ENCODE measurements at places on chromosomes 2 and 18. TPM values are rescaled to one million over a fixed set of nuclear protein-coding genes. Genes with fewer than 3 reads are reported as not detected.
A peak's percentile ranks its signal among the peaks of the same experiment; 100 is the strongest.

DNA sequence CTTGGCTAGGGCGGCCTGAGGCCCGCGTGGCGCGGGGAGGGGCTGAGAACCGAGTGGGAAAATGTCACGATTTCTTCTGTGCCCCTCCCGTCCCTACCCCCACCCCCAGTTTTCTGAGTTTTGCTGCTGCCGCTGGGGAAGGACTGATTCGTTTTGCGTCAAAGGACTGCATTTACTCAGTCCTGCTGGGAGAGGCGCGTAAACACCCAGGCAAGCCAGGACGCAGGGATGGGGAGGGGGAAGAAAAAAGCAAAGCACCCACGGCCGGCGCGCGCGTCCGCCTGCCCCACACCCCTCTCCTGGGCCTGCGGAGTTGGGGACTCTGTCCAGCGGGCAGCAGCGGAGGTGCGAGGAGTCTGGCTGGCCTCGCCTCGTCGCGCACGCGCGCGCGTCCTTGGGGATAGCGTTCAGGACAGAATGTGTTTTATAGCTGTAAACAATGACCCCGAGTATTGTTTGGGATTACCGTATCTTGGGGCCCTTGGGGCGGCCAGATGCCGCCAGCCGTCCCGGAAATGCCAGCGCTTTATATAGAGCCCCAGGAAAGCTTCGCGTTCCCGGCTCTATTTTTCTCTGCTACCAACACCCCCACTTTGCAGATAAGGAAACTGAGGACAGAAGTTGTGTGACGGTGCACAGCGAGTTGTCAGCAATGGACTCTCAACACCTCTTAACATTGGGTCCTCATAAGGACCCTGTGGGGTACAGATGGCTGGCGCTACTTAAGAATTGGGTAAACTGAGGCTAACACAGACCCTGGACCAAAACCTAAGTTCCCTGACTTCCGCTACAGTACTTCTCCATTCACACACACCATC lies 1.7 kb upstream of the FOSL2 start:
- peak; percentile 34 for DNase-seq
- H3K27ac ChIP-seq = no peak overlapping the region
- H3K27me3 ChIP-seq = peaks cover 27% of the 10 kb centered on the region
- H3K36me3 ChIP-seq = no peaks in the 10 kb centered on the region
- H3K4me3 ChIP-seq = peak overlapping the region; percentile 92

- peak overlapping the region; percentile 92 for H3K27ac ChIP-seq
- H3K27me3 ChIP-seq = no peaks in the 10 kb centered on the region
- H3K36me3 ChIP-seq = no peaks in the 10 kb centered on the region
- H3K4me3 ChIP-seq = no peak overlapping the region
Observed at GRCh38 chr2:236969767-236970655, 115.7 kb upstream of the COPS8 start.

GRCh38 chr2:44928483-44929158 lies 12.9 kb upstream of the SIX3 start:
- H3K4me3 ChIP-seq = no peak overlapping the region
- no peaks in the 10 kb centered on the region for H3K36me3 ChIP-seq
- H3K27me3 ChIP-seq = peaks cover 94% of the 10 kb centered on the region
- H3K27ac ChIP-seq = no peak overlapping the region
- H3K4me1 ChIP-seq = peaks cover 20% of the 10 kb centered on the region

Gene MAT2A
- total RNA-seq = 404 TPM

- no peak overlapping the region for H3K27ac ChIP-seq
- DNase-seq = no peak
- H3K36me3 ChIP-seq = no peaks in the 10 kb centered on the region
- H3K4me1 ChIP-seq = no peaks in the 10 kb centered on the region
- H3K4me3 ChIP-seq = no peak overlapping the region
- H3K27me3 ChIP-seq = no peaks in the 10 kb centered on the region
Observed at GRCh38 chr2:151569167-151569566, 159.5 kb downstream of the RIF1 start.

GRCh38 chr2:33673937-33674336 lies 74.8 kb upstream of the FAM98A start:
- H3K4me3 ChIP-seq = no peak overlapping the region
- no peaks in the 10 kb centered on the region for H3K36me3 ChIP-seq
- no peak for DNase-seq
- H3K27ac ChIP-seq = no peak overlapping the region
- no peaks in the 10 kb centered on the region for H3K4me1 ChIP-seq
- H3K27me3 ChIP-seq = no peaks in the 10 kb centered on the region

Gene SLC16A14
- total RNA-seq = 14.2 TPM

DNA sequence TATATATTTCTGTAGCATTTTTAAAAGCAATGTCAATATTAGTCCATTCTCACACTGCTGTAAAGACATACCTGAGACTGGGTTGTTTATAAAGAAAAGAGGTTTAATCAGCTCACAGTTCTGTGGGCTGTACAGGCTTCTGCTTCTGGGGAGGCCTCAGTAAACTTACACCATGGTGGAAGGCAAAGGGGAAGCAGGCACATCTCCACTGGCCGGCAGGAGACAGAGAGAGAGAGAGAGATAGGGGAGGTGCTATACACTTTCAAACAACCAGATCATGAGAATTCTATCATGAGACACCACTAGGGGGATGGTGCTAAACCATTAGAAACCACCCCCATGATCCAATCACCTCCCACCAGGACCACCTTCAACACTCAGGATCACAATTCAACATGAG lies 43.1 kb downstream of the CHMP3 start:
- no peaks in the 10 kb centered on the region for H3K4me1 ChIP-seq
- no peak for DNase-seq
- H3K4me3 ChIP-seq = no peak overlapping the region

DNA sequence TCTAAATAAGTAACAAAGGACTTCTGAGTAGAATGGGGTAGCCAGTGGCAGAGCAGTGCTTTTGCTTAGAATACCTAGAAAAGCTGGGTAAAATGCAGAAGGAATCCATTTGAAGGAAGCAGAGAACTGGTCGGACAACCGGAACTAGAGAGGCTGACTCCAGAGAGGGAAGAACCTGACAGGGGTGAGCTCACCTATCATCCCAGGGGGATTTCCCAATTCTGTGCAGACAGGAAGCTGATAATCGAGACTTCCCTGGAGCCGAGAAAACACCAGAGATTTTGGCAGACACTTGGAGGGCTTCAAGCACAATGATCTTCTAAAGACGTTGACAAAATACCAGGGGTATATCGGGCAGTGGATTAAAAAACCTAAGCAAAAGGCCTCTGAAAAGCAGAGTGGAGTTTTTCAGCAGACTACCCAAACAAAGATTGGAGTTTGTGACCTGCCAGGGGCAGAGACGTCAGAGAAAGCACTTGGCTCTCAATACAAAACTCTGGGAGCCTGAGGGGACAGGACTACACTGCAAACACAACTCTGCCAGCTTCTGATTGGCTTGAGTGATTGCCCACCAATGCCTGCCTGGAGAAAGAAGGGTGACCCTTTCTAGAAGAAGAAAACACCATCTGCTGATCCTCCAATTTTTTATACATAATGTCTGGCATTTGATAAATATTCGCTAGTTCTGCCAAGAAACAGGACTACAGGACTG lies 67.5 kb upstream of the TTN start:
- no peak for DNase-seq
- no peaks in the 10 kb centered on the region for H3K36me3 ChIP-seq
- no peak overlapping the region for H3K4me3 ChIP-seq

- H3K36me3 ChIP-seq = no peaks in the 10 kb centered on the region
- peaks cover 8% of the 10 kb centered on the region for H3K4me1 ChIP-seq
- DNase-seq = no peak
- H3K27ac ChIP-seq = no peak overlapping the region
- no peak overlapping the region for H3K4me3 ChIP-seq
Observed at GRCh38 chr2:202824901-202825300, 46.7 kb downstream of the ICA1L start.

DNA sequence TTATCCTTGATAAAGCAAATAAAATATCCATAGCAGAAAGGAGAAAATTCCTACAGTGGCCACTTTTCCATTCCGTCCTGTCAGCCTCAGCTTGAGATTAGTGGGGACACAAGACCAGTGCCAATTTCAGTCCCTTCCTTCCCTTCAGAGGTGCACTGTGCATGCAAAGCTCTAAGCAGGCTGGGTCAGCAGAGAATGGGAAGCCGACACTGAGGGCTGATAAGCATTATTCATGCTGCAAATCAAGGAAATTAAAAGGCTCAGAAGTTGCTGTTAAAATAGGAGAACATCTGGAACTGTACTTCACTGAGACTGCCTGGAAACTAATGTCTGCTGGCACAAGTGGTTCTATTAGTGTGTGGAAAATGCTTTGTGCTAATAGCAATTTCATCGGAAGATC lies 534.3 kb downstream of the ADCYAP1 start:
- no peak for DNase-seq
- no peak overlapping the region for H3K4me3 ChIP-seq
- H3K27me3 ChIP-seq = peaks cover 3% of the 10 kb centered on the region
- no peak overlapping the region for H3K27ac ChIP-seq
- H3K36me3 ChIP-seq = no peaks in the 10 kb centered on the region

Gene AAK1
- 48.0 TPM for total RNA-seq

Gene NCKAP5
- total RNA-seq = 27.9 TPM

DNA sequence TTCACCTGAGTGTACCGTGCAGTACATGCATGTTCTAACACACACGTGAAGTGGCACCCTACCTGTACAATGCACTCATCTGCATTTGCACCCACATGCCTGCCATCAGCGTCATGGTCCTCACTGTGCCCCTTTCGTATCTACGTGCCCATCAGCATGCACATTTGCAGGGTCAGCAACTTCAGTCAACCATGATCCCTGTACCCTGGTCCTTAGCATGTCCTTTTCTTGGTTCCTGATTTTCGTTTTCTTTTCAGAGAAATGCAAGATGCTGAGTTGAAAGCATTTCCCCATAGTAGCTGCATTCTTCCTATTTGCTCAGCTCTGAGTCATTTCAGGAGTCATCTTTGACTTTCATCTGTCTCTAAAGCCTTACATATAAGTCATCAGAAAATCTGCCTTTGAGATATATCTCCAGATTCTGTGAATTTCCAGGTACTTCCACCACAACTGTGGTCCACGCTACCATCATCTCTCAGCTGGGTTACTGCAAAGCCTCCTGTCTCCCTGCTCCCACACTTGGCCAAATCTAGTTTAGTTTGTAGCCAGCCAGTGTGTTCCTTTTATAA lies 14.7 kb upstream of the PUM2 start:
- H3K4me3 ChIP-seq = no peak overlapping the region
- no peaks in the 10 kb centered on the region for H3K27me3 ChIP-seq
- no peak overlapping the region for H3K27ac ChIP-seq

DNA sequence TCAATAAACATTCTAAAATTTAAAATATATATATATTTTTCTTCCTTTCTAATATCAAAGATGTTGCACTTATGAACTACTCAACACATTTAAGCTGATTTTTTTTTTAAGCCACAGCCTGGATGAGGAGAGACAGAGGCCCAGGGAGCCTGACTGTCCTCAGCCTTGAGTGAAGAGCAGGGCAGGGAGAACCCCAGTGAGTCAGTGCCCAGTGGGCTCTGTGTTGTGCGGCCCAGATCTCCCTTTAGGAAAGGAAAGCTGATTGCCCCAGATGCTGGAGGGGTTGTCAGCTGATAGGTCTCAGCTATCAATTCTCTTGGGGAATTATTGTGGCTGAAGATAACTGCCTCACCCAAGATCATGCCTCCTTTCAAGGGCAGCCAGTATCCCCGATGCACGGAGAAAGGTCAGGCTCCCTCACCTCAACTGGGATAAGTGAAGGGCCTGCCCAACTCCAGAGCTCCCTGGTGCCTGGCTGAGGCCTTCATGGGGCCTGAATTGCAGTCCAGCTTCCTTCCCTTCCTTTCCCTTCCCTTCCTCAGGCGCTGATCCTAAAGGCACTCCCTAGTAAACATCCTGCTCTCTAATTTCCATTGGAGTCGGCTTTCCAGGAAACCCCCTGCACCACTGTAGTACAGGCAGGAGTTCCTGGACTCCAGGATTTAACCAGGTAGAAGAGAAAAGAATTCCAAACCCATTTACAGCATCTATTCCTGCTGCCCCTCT lies 106.9 kb upstream of the ATL2 start:
- DNase-seq = no peak
- H3K4me1 ChIP-seq = no peaks in the 10 kb centered on the region
- no peaks in the 10 kb centered on the region for H3K27me3 ChIP-seq
- H3K4me3 ChIP-seq = no peak overlapping the region

DNA sequence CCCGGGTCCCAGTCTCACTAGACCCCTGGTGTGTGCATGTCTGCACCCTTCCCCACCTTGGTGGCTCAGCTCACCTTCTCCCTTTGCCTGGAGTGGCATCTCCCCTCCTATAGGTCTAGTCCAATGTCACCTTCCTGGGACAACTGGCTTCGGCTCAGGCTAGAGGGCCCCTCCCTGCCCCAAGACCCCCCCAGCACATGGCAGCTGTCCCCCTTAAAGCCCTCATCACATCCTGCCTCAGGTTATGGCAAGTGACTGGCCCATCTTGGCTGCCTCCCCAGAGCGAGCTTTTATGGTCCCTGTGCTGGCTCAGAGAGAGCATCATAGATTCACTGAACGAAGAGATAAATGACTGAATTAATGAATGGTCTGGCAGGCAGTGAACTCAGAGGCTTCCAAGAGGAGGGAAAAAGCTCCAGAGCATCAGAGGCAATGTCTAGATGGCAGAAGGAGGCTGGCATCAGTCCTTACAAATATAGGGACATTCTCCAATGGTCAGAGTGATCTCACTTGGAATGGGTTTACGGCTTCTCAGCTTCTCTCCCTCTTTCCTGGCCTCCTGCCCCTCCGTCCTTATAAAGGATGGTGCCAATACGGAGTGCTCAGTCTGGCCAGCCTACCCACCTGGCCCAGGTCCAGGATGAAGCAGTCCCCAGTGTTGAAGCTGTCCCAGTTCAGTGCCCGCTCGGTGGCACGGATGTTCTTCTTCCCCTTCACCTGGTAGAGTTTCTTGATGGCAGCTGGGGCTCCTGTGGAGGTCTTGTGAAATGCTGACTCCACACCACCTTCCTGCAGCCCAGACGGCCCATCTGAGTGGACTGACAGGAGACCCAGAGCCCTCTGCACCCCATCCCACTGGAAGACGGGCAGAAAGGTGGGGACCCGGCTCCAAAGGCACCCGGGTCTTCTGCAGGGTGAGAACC lies 9.4 kb downstream of the CAPG start:
- no peaks in the 10 kb centered on the region for H3K27me3 ChIP-seq
- no peak for DNase-seq
- no peak overlapping the region for H3K27ac ChIP-seq
- no peaks in the 10 kb centered on the region for H3K4me1 ChIP-seq
- no peak overlapping the region for H3K4me3 ChIP-seq

All from neural crest cell (in vitro differentiated cells).